ENCODE measurements at places on chromosomes 16 and 17.

GRCh38 chr16:87332150-87332549 is 15.0 kb upstream of the C16orf95 start:
- no peak for DNase-seq

- no peak for DNase-seq
Measured at GRCh38 chr16:56506941-56507340, 12.9 kb downstream of the BBS2 start.

DNA sequence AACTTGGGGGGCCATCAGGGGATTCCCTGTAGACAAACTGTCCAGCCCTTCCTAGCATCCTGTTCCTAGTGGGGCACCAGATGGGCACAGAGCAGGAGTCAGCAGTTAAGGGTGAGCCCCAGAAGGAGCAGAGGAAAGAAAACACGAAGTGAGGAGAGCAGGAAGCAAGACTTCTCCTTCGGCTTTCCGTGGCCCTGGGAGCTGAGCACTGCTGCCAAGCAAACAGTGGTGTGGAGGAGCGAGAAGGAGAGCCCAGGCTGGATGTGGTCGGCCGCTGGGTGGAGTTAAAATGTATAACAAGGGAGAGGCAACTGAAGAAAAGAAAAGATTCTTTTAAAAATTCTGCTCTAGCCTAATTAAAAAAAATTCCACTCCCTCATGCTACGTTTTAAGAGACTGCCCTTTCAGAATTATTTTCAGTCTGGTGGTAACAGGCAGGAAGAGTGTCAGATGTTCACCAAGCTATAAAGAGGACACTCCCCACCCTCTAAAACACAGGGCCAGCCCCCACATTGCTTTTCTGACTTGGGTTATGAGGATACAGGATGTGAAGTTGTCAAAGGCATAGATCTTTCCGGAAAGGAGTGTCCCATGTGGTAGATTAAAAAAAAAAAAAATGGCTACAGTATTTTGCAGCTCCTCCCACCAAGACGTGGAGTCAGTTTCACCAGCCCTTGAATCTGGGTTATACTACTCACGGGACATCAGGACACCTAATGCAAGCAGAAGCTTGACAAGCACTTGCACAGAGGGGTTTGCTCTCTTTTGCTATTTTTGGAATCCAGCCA is 74.9 kb upstream of the ZFHX3 start:
- no peak for DNase-seq

- peak; percentile 91 for DNase-seq
Measured at GRCh38 chr17:79991140-79991923, 44.3 kb downstream of the TBC1D16 start.

GRCh38 chr17:69170377-69170776 is 28.7 kb upstream of the ABCA6 start:
- no peak for DNase-seq

DNA sequence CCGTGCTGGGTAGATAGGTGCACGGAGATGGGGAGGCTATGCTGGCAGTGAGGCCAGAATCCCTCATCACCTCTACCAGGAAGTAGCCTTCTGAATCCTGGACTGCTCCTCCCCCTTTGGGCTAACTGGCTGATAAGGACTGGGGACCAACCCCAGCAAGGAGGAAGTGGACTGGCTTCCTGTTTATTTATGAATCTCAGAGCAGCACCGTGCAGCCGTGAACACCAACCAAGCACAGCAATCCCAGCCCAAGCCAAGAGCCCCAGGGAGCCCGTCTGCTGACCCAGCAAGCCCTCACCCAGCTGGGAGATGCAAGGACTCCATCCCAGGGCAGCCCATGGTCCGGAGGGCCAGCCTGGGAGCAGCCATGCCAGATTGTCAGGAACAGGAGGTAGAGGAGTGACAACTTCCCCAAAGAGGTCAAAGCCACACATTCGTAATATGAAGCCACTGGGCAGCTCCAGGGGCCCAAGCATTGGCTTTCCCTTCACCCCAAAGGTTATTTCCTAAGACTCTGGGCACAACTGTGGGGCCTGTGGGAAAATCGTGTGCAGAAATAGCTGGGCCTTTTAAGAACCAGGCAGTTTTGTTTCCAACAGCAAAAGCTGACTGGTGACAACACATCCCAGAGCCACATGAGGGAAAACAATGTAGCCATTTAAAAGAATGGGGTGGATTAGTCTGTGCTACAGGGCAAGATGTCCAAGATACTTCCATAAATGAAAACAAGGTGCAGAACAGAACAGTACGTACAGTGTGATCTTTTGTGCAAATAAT is 23.9 kb downstream of the PHB1 start:
- no peak for DNase-seq

DNA sequence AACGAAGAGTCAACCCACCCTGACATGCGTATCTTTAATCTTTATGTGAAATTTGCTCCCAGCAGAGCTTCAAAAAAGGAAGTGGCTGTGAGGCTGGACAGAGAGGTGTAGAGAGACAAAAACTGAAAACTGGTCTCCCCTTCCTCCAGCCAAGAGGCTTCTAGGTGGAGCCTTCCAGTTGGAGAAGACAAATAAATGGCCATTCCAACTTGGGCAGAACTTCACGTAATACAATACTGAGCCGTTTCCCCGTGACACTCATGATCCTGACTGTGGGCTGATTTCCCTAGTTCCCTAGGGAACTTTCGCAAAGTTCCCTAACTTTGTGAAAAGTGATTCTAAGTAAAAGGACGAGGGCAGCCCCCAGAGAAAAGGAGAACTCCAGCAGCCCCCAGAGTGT is 78.8 kb downstream of the ZFHX3 start:
- no peak for DNase-seq

- no peak for DNase-seq
Measured at GRCh38 chr17:70773258-70773657, 603.9 kb downstream of the KCNJ2 start.

DNA sequence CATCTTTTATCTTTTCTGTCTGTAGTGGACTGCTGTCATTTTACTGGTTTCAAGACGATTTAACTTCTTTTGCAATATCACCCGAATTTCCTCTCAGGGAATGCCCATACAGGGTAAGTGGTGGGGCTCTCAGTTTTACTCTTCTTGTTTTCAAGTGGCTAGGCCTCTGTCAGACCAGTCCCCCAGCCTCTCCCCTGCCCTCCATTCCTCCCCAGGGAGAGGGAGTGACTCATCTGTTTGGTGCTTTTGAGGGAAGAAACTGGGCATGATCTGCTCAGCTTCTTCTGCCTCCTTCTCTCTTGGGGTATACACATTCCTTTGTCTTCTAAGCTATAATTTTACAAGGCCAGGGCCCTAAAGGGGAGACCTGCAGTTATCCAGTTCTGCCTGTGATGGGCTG is 332.0 kb downstream of the CBLN1 start:
- no peak for DNase-seq

- DNase-seq, result no peak
Measured at GRCh38 chr16:85637808-85638647, 24.9 kb downstream of the GSE1 start.

DNA sequence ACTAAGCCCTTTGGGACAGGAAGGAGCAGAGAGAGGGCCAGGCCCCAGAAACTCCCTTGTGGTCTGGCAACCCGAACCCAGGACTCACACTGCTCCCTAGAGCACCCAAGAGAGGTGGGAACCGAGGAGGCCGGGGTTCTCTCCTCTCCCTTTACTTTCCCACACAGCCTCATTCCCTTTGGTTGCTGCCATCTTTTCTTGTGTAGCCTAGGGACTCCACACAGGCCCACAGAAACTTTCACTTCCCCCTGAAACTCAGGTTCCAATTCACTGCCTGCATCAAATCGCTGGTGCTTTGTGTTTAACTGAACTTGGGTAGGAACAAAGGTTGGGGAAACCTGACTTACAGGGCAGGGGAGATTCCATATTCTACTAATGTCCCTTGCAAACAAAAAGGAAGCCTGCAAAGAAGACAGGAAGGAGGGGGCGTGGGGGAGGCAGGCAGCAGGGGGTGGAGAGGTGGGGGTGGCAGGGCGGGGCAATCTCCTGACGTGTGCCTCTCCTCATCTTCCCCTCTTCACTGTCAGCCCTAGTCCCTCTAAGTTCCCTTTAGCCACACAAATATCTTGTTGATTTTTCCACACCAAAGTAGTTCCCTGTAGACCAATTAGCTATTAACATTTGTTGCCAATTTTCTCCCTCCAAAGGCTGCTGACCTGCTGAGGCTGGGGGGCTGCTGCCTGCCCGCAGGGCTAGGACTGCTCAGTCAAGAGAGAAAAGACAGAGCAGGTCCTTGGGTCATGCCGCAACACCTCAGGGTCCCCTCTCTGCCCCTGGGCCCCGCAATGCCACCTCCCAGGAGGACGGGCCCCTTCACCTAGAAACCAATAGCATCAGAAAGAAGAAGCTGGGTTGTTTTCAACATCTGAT is 8.0 kb downstream of the ST3GAL2 start:
- peak; percentile 34 for DNase-seq

DNA sequence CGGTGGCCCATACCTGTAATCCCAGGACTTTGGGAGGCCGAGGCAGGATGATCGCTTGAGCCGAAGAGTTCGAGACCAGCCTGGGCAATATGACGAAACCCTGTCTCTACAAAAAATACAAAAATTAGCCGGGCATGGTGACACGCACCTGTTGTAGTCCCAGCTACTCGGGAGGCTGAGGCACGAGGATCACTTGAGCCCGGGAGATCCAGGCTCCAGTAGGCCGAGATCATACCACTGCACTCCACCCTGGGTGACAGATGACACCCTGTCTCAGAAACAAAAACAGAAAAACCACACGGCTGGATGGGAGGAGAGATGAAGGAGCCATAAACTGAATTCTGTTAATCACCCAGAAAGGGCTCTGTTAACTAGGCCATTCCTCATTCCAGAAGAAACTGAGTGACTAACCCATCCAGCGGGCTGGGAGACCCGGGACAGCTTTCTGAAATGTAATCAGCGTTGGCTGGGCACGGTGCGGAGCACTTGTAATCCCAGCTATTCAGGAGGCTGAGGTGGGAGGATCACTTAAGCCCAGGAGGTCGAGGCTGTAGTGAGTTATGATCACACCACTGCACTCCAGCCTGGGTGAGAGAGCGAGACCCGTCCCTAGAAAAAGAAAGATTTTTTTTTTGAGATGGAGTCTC is 641 bp upstream of the NT5C3B start:
- no peak for DNase-seq
